ENCODE measurements at places on chromosomes 6 and 20. TPM values are rescaled to one million over a fixed set of nuclear protein-coding genes. Genes with fewer than 3 reads are reported as not detected.

SUMO4 gene
- total RNA-seq = 1.6 TPM

RAET1E gene
- not detected for total RNA-seq

KCNK17 gene
- not detected for total RNA-seq

NINL gene
- total RNA-seq = 7.9 TPM

THBD gene
- total RNA-seq = 14.2 TPM

SLC52A3 gene
- 0.09 TPM for total RNA-seq

IMPG1 gene
- total RNA-seq = not detected

KLHDC3 gene
- 69.6 TPM for total RNA-seq

HS3ST5 gene
- 3.2 TPM for total RNA-seq

- H3K4me1 ChIP-seq = peaks cover 5% of the 10 kb centered on the region
- no peak overlapping the region for H3K4me3 ChIP-seq
- H3K27me3 ChIP-seq = no peaks in the 10 kb centered on the region
- no peaks in the 10 kb centered on the region for H3K36me3 ChIP-seq
- H3K27ac ChIP-seq = no peak overlapping the region
- no peak for DNase-seq
Observed at GRCh38 chr6:24009319-24009718, 116.7 kb upstream of the NRSN1 start.

GRCh38 chr6:35311390-35312075, 13.9 kb downstream of the DEF6 start:
- no peaks in the 10 kb centered on the region for H3K36me3 ChIP-seq
- H3K27me3 ChIP-seq = peaks cover 14% of the 10 kb centered on the region
- no peak overlapping the region for H3K4me3 ChIP-seq
- DNase-seq = no peak

GRCh38 chr6:124793398-124793797, 168.8 kb upstream of the RNF217 start:
- H3K4me1 ChIP-seq = peaks cover 6% of the 10 kb centered on the region
- no peak overlapping the region for H3K4me3 ChIP-seq
- no peaks in the 10 kb centered on the region for H3K27me3 ChIP-seq
- no peak overlapping the region for H3K27ac ChIP-seq

- H3K4me1 ChIP-seq = no peaks in the 10 kb centered on the region
- peaks cover 3% of the 10 kb centered on the region for H3K27me3 ChIP-seq
- H3K4me3 ChIP-seq = no peak overlapping the region
- H3K36me3 ChIP-seq = no peaks in the 10 kb centered on the region
- H3K27ac ChIP-seq = no peak overlapping the region
Observed at GRCh38 chr20:20272686-20273085, 95.2 kb upstream of the INSM1 start.

DNA sequence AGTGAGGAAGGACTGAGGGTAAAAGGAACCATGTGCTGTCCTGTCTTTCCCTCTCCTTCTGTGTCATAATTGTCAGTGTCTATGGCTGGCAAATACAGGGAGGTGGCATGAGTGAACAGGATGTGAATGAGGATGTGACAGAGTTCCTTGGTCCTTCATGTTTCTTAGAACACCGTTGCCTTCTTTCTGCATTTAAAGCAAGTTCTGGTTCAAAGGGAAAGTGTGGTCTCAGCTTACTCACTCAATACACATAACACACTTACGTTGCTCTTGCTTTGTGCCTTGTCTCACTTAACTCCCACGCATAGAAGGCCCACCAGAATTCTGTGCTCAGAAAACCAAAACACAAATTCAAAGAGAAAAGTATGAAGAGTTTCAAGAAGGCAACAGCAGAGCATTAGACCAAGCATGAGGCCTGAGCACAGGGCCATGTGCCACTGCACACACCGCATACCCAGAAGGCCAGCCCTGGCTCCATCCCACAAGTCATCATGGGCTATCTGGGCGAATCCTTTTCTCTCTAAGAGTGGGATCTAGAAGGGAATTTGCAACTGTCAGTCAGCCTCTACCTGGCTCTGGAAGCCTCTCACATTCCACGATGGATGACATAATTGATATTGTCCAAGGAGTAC, 38.9 kb upstream of the SAYSD1 start:
- no peaks in the 10 kb centered on the region for H3K36me3 ChIP-seq
- no peaks in the 10 kb centered on the region for H3K4me1 ChIP-seq
- H3K27me3 ChIP-seq = no peaks in the 10 kb centered on the region
- no peak overlapping the region for H3K27ac ChIP-seq

DNA sequence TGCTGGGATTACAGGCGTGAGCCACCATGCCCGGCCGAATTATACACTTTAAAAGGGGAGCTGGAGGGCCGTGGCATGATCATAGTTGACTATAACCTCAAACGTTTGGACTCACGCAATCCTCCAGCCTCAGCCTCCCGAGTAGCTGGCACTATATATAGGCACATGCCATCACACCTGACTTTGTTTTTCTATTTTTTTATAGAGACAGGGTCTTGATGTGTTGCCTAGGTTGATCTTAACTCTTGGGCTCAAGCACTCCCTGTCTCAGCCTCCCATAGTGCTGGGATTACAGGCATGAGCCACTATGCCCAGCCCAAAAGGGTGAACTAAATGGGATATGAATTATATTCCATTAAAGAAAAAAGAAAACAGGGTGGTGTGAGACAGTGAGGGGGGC, 7.8 kb downstream of the PTGIS start:
- H3K27ac ChIP-seq = no peak overlapping the region
- DNase-seq = no peak
- no peaks in the 10 kb centered on the region for H3K36me3 ChIP-seq
- H3K27me3 ChIP-seq = no peaks in the 10 kb centered on the region

GRCh38 chr20:45545754-45546453, 1.3 kb downstream of the EPPIN start:
- DNase-seq = peak; percentile 2
- H3K27ac ChIP-seq = no peak overlapping the region
- no peak overlapping the region for H3K4me3 ChIP-seq
- peaks cover 9% of the 10 kb centered on the region for H3K27me3 ChIP-seq
- H3K36me3 ChIP-seq = no peaks in the 10 kb centered on the region

GRCh38 chr6:158039178-158039557, 57.5 kb downstream of the SYNJ2 start:
- H3K4me1 ChIP-seq = peaks cover 65% of the 10 kb centered on the region
- no peaks in the 10 kb centered on the region for H3K27me3 ChIP-seq
- peaks cover 36% of the 10 kb centered on the region for H3K36me3 ChIP-seq
- peak; percentile 72 for DNase-seq

DNA sequence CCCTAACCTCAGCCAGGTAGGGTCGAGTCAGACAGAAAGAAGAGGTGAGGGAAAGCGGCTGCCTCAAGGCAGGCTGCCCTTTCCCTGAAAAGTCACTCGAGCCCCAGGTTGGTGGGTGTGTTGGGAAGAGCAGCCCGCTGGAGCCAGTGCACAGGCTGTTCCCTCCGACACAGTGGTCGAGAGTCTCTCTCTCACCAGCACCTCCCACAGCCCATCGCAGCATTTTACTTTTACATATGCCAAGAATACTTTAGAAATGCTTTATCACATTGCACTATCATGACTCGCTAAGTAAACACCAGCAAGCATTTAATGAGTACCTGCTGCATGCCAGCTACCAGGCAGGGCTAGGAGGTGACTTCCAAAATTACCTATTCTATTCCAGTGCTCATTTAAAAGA, 1.7 kb downstream of the PRPH2 start:
- H3K27ac ChIP-seq = no peak overlapping the region
- H3K4me3 ChIP-seq = no peak overlapping the region
- DNase-seq = peak; percentile 54

GRCh38 chr6:130262008-130262407, 39.3 kb upstream of the SAMD3 start:
- no peak for DNase-seq
- H3K36me3 ChIP-seq = no peaks in the 10 kb centered on the region
- H3K4me3 ChIP-seq = no peak overlapping the region

- DNase-seq = no peak
- no peak overlapping the region for H3K4me3 ChIP-seq
- H3K4me1 ChIP-seq = no peaks in the 10 kb centered on the region
Observed at GRCh38 chr6:2042956-2043648, 202.3 kb downstream of the GMDS start.
